ENCODE measurements at places on chromosomes 11 and 22.

- no peak for DNase-seq
- no peaks in the 10 kb centered on the region for H3K27me3 ChIP-seq
- H3K27ac ChIP-seq = no peak overlapping the region
- H3K4me1 ChIP-seq = no peaks in the 10 kb centered on the region
Observed at GRCh38 chr11:114343493-114343892, 47.3 kb downstream of the NNMT start.

DNA sequence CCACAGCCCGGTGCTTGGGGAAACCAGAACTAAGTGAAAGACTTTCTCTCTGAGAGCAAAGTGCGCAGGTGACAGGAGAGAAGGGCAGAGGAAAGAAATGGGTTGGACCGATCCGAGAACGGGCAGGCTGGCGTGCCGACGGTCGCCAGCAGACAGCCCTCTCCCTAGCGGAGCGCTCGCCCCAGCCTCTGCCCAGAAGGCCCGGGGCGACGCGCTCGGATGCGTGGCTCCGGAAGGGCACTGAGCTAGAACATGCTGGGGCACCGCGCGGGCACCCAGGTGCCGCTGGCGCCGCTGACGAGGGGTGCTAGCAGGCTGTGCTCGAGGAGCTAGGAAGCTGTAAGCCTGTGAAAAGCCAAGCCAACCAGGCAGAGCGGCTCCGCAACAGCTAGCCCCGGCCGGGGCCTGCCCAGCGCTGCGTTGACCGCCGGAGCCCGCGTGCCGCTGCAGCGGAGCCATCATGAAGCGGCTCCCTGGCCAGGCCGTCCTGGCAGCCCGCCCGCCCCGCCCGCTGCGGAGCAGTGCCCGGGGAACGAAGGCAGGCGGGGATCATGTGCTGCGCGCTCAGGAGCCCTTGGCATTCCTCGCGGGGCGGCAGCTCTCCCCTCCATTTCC is 22.1 kb upstream of the RRAS2 start:
- no peaks in the 10 kb centered on the region for H3K36me3 ChIP-seq
- H3K4me1 ChIP-seq = no peaks in the 10 kb centered on the region
- H3K27me3 ChIP-seq = no peaks in the 10 kb centered on the region
- peak; percentile 57 for DNase-seq
- no peak overlapping the region for H3K27ac ChIP-seq
- H3K4me3 ChIP-seq = peak overlapping the region; percentile 42

GRCh38 chr22:43174941-43175531 is 11.9 kb downstream of the TTLL12 start:
- DNase-seq = no peak
- H3K4me1 ChIP-seq = no peaks in the 10 kb centered on the region
- no peaks in the 10 kb centered on the region for H3K27me3 ChIP-seq
- H3K4me3 ChIP-seq = no peak overlapping the region
- peaks cover 6% of the 10 kb centered on the region for H3K36me3 ChIP-seq
- H3K27ac ChIP-seq = no peak overlapping the region

DNA sequence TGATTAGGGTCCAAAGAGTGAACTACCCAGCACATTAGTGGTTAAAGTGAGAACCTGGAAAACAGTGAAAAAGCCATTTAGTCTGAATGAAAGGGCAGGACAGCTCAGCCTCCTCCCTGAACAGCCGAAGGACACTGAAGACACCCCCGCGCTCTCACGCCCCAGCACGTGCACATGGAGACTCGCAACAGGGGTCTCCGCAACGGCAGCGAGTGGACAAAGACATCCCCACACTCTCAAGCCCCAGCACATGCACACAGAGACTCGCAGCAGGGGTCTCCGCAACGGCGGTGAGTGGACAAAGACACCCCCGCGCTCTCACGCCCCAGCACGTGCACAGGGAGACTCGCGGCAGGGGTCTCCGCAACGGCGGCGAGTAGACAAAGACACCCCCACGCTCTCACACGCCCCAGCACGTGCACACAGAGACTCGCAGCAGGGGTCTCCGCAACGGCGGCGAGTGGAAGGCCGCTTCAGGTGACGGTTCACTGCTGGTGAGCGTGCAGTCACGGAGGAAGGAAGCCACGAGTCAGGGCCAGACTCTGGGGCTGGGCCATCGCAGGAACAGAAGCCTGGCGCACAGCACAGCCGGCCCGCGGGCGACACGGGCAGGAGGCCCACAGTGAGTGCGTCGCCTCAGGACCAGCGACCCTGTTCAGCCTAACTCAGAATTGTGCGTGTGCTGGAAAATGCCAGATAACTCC is 43.6 kb downstream of the BRD1 start:
- no peak for DNase-seq
- no peak overlapping the region for H3K4me3 ChIP-seq
- no peak overlapping the region for H3K27ac ChIP-seq
- peaks cover 11% of the 10 kb centered on the region for H3K36me3 ChIP-seq

- no peak overlapping the region for H3K4me3 ChIP-seq
- no peaks in the 10 kb centered on the region for H3K4me1 ChIP-seq
- no peak for DNase-seq
- H3K27me3 ChIP-seq = no peaks in the 10 kb centered on the region
Observed at GRCh38 chr22:43969021-43969878, 14.0 kb downstream of the SAMM50 start.

DNA sequence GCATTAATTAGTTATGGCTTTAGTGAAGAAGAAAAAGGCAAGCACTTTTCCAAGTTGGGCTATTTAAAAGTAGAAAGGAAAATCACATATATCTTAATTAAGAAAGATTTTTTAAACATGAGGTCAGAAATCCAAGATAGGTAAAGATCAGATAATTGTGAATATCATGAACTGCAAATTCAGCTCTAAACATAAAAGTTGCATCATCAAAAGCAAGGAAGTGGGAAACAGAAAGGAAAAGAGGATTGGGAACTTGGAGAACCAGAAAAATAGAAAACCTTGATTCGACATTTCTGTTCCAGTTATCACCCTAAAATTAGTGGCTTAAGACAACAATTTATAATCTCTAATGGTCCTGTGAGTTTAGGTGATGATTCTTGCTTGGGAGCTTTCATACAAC is 17.5 kb downstream of the KBTBD3 start:
- H3K4me3 ChIP-seq = no peak overlapping the region
- H3K4me1 ChIP-seq = no peaks in the 10 kb centered on the region
- no peaks in the 10 kb centered on the region for H3K36me3 ChIP-seq
- no peak overlapping the region for H3K27ac ChIP-seq
- no peak for DNase-seq

DNA sequence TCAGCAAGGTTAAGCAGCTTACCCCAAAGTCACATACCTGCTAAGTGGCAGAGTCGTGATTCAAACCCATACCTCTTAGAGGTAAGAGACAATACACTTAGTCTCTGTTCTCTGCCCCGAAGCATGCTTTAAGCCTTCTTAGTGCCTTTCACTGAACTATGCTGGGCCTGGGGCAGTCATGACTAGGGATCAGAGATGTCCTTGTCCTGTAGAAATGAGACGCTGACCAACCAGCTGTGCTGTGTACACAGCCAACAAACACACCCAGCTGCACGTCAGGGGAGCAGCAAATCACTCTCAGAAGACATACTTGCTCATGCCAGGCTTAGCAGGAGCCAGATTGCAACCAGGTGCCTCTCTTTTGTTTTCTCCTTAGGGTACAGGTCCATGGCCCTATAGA is 255.7 kb downstream of the BUD13 start:
- H3K4me1 ChIP-seq = no peaks in the 10 kb centered on the region
- H3K4me3 ChIP-seq = no peak overlapping the region
- no peaks in the 10 kb centered on the region for H3K36me3 ChIP-seq
- H3K27me3 ChIP-seq = no peaks in the 10 kb centered on the region
- no peak for DNase-seq

GRCh38 chr22:19869497-19870152 is 15.0 kb upstream of the GNB1L start:
- no peak overlapping the region for H3K27ac ChIP-seq
- no peaks in the 10 kb centered on the region for H3K27me3 ChIP-seq
- H3K4me3 ChIP-seq = no peak overlapping the region
- DNase-seq = no peak

- no peaks in the 10 kb centered on the region for H3K27me3 ChIP-seq
- no peak for DNase-seq
- H3K4me3 ChIP-seq = no peak overlapping the region
Observed at GRCh38 chr11:96961931-96962330, 572.1 kb downstream of the JRKL start.

GRCh38 chr11:12403997-12404350 is 26.6 kb downstream of the PARVA start:
- no peaks in the 10 kb centered on the region for H3K27me3 ChIP-seq
- DNase-seq = no peak
- no peak overlapping the region for H3K4me3 ChIP-seq

DNA sequence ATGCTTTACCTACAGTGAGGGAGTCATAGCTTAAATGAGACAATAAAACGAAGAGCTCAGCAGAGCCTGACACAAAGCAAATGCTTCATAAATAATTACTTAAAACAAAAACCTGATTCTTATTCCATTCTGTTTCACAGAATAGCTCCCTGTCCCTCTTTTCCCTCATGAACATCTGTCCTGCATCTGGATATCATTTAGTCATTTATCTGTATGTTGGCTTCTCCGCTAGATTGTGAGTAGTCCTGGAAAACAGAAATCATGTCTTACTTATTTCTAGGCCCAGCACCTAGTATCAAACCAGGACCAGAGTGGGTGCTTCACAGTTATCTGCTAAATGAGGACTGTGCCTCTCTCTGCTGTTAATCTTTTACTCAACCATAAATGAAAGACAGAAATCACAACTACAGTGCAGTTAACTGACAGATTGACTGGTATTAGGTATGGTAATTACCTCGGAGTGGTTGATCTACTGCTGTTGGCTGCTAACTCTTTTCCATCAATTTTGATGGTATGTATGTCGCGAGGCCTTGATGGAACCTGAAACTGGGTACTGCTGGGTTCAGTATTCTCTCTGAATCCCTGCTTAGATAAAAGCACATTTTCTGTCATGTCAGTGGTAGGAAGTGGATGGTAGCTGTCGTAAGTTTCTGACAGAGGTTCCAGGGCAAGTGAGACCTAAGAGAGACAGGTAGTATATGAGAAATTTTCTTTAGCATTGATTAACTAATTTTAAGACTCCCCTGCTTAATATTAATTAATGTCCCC is 31.5 kb downstream of the C2CD3 start:
- no peak overlapping the region for H3K27ac ChIP-seq
- no peaks in the 10 kb centered on the region for H3K27me3 ChIP-seq
- peak; percentile 35 for DNase-seq
- no peak overlapping the region for H3K4me3 ChIP-seq
- no peaks in the 10 kb centered on the region for H3K4me1 ChIP-seq

DNA sequence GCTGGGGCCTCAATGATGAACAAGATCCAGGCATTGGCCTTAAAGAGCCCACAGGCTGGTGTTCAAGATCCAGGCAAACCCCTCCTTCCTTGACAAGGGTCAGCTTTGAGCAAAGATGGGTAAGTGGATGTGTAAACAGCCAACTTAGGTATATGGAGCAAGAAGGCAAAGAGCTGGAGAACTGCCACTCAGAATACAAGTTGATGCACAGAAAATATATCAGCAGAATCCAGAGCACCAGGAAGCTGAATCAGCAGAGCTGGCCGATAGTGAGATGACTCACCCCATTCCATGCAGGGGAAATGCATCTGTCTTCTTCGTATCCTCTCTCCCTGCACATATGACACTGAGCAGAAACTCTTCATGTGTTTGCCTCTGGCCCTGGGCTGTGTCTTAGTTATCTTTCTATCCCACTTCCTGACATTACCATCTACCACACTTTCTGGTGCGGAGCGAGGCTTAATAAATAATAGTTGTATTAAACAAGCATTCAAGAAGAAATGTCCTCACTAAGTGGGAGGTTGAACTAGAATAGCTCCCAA is 57.8 kb downstream of the ENDOD1 start:
- peaks cover 5% of the 10 kb centered on the region for H3K4me1 ChIP-seq
- no peaks in the 10 kb centered on the region for H3K36me3 ChIP-seq
- no peaks in the 10 kb centered on the region for H3K27me3 ChIP-seq
- H3K27ac ChIP-seq = no peak overlapping the region
- no peak overlapping the region for H3K4me3 ChIP-seq

- no peaks in the 10 kb centered on the region for H3K36me3 ChIP-seq
- H3K4me3 ChIP-seq = no peak overlapping the region
- H3K27me3 ChIP-seq = no peaks in the 10 kb centered on the region
Observed at GRCh38 chr22:49111085-49111484, 716.6 kb downstream of the BRD1 start.

GRCh38 chr11:62402960-62403730 is 15.7 kb upstream of the SCGB1A1 start:
- DNase-seq = no peak

DNA sequence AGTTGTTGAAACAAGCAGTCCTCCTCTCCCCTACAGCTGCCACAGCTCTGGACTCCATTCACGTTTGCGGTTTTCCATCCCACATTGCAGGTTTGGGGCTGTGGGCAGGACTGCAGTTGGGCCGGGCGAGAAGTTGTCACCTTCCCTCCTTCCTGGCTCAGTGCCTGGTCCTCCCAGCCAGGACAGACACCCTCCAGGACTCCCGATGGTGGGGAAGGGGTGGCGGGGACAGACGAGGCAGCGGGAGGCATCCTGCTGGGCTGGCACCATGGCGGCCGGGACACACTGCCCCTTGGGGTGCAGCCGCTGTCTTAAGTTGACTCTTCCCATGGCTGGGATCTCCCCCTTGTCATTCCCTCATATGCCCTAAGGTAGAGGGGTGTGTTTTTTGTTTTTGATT is 615.2 kb downstream of the BRD1 start:
- H3K27ac ChIP-seq = no peak overlapping the region
- H3K27me3 ChIP-seq = no peaks in the 10 kb centered on the region
- H3K36me3 ChIP-seq = no peaks in the 10 kb centered on the region
- H3K4me3 ChIP-seq = no peak overlapping the region
- no peaks in the 10 kb centered on the region for H3K4me1 ChIP-seq

DNA sequence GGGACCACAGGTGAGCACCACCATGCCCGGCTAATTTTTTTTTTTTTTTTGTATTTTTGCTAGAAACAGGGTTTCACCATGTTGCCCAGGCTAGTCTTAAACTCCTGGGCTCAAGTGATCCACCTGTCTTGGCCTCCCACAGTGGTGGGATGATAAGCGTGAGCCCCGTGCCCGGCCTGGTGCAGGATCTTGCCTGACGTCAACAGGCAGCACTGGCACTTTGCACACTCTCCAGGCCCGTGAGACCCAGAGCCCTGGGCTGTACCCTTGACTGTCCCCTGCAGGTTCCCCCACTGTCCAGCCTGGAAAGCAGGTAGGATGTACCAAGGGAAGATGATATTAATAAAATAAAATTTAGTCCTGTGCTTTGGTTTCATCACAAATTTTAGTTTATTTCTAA is 29.1 kb upstream of the PANX2 start:
- no peaks in the 10 kb centered on the region for H3K36me3 ChIP-seq
- no peak overlapping the region for H3K27ac ChIP-seq
- no peaks in the 10 kb centered on the region for H3K4me1 ChIP-seq
- no peaks in the 10 kb centered on the region for H3K27me3 ChIP-seq

DNA sequence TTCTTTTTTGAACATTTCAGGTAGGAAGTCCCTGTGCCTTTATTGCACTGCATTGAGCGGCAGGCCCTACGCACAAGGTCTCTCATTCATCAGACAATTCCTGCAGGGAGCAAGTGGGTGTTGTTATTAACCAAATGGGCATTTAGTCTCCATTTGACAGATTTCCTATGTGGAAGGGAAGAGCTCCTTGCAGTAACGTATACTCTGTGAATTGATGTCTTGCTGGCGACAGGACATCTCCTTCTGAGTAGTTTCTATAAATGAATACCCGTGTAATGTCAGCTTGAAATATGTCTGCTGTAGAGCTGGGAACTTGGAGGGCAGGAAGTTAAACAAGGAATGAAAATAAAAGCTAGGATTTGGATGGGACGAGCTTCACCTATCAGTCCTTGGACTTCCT is 3.7 kb downstream of the OR5B21 start:
- no peaks in the 10 kb centered on the region for H3K27me3 ChIP-seq
- H3K27ac ChIP-seq = no peak overlapping the region
- no peak overlapping the region for H3K4me3 ChIP-seq
- no peaks in the 10 kb centered on the region for H3K4me1 ChIP-seq
- H3K36me3 ChIP-seq = no peaks in the 10 kb centered on the region
- no peak for DNase-seq

Data from mesendoderm (in vitro differentiated cells).